ENCODE measurements at places on chromosomes 3 and 15.

DNA sequence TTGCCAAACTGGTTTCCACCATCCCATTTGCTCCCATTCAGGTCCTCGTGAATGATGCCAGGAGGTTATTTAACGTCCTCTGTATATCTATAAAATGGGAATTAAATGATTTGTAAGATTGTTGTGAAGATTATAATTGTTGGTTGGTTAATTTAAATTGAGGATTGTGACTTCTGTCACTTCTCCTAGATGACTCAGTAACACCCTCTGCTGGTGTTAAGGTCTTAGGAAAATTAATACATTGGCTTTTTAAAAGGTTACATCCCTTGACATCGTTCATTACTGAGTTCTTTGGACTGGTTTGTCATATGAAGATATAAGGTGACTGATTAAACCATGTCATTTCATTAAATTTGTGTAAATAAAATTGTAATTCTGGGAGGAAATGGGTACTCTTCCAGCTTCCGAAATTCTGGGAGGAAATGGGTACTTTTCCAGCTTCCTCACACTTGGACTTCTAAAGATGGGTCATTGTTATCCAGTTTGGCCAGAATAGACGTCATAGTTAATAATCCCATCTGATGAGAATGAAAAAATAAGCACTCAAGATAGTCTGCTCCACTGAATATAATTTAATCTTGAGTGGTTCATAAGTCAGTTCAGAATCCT is 33.3 kb upstream of the PAQR5 start:
- DNase-seq = no peak

DNA sequence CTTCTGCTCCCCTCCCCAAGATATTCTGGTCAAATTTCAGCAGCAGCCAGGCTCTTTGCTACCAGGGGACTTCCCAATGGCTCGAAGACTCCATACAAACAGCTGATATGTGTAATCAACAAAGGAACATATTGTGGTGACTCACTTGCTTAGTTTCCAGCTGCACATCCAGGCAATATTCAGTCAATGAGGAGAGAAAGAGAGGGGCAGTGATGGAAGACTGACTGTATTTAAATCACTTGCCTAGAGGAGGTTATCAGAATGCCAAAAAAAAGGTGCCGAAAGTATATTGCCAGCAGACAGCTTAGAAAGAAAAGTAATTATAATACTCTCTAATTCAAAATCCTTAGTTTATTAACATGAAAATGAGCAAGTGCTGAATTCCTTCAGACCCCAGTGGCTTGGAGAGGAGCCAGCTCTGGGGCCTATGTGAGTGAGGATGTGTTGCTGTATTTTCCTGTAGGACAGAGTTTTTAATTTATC is 236.5 kb downstream of the LRTM1 start:
- DNase-seq = no peak

DNA sequence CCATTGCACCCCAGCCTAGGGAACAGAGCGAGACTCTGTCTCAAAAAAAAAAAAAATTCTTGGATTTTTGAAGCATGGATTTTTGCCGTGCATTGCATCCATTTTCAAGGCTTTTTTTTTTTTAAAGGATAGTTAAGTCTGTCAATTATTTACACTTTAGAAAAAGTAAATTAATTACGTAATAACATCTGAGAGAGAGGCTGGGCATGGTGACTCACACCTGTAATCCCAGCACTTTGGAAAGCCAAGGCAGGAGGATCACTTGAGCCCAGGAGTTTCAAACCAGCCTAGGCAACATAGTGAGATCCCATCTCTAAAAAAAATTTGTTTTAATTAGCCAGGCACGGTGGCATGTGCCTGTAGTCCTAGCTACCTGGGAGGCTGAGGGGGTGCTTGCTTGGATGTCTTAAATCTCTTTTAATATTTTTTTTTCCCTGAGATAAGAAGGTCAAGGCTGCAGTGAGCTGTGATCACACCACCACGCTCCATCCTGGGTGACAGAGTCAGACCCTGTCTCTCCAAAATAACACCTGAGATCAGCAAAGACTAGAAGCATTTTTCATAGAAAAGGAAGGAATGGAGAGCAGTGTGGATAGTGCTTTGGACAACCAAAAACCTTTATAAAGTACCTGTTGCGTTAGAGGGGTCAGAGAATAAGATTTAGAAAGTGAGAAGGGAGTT is 6.8 kb upstream of the SENP7 start:
- no peak for DNase-seq

- DNase-seq = no peak
Observed at GRCh38 chr3:33833408-33834095, 35.1 kb downstream of the PDCD6IP start.

DNA sequence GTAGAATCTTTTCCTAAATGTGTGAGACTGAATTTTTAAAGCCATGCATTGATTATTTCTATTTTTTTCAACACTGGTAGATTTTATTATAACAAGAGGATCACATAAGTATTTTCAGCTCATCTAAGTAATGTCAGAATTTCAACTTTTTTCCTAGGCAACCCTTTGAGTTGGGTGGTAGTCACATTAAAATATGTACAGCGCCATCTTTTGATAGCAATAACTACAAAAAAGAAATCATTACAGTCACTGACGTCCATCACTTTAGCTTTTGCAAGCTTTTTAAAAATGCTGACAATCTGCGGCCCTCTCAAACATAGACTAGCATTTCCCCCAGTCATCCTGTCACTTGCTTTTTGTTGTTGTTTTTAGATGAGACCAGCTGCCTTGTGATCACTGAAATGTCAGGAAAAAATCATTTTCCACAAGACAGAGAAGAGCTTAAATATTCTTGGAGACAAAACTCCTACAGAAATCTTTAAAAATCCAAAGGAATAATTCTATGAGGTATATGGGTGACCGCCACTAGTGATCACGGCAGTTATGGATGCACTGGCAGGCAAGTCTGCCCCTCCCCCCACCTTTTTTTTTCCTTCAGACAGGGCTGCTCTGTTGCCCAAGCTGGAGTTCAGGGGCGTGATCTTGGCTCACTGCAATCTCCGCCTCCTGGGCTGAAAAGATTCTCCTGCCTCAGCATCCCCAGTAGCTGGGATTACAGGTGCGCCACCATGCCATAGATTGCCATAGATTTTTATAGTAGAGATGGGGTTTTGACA is 384.0 kb upstream of the KCNMB2 start:
- DNase-seq = no peak

GRCh38 chr15:70140543-70141375 is 43.0 kb upstream of the TLE3 start:
- no peak for DNase-seq
